Epithelial cell of prostate (primary cell): ENCODE measurements at places on chromosomes 16 and 17.

GRCh38 chr17:9707948-9708347 is 62.6 kb downstream of the USP43 start:
- no peak for DNase-seq

DNA sequence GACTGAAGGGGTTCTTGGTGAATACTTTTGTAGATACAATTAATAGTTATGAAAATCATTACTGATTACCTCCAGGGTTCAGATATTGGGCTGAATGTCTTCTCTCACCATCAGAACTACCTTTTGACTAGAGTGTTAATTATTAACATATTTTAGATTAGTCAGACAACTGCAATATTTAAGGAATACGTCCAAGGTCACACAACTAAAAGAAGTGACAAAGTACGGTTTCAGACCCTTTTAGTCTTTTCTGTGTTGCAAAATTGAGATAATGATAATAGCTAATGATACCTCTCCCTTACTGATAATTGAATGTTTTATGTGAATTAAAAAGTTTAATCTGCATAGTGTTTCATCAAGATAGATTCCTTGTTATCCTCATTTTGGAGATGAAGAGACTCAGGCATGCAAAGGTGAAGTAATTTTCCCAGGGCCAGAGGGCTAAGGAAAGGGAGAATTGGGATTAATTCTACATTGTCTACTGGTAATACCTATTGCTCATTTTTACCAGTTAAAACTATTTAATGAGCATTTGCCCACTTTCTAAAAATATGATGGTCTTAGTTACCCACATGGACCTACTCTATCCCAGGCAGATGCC is 107.3 kb downstream of the WWOX start:
- no peak for DNase-seq

- peak; percentile 2 for DNase-seq
Observed at GRCh38 chr16:74936902-74937560, 47.9 kb downstream of the WDR59 start.

- DNase-seq = no peak
Observed at GRCh38 chr16:85149776-85150175, 37.5 kb upstream of the CIBAR2 start.

GRCh38 chr17:6591599-6592158 is 35.3 kb upstream of the PITPNM3 start:
- peak; percentile 79 for DNase-seq

DNA sequence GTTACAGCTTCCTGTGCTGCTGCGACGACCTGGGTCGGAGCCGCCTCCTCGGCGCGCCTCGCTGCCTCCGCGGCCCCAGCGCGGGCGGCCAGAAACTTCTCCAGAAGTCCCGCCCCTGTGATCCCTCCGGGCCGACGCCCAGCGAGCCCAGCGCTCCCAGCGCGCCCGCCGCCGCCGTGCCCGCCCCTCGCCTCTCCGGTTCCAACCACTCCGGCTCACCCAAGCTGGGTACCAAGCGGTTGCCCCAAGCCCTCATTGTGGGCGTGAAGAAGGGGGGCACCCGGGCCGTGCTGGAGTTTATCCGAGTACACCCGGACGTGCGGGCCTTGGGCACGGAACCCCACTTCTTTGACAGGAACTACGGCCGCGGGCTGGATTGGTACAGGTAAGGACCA is 746 bp downstream of the HS3ST2 start:
- DNase-seq = no peak

- no peak for DNase-seq
Observed at GRCh38 chr17:9976283-9977179, 71.5 kb upstream of the RCVRN start.

DNA sequence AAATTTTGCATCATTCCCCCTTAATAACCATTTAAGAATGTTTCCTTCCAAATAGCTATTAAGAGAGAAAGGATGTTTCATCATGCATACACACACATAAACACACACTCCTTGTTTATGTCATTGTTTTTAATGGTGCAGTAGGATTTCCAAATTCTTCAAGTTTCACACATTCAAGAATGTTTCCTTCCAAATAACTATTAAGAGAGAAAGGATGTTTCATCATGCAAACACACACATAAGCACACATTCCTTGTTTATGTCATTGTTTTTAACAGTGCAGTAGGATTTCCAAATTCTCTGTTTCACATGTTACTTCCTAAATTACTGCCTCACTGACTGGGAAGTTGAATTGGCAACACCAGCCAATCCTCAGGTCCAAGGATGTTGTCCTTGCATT is 7.8 kb downstream of the TOX3 start:
- DNase-seq = no peak

DNA sequence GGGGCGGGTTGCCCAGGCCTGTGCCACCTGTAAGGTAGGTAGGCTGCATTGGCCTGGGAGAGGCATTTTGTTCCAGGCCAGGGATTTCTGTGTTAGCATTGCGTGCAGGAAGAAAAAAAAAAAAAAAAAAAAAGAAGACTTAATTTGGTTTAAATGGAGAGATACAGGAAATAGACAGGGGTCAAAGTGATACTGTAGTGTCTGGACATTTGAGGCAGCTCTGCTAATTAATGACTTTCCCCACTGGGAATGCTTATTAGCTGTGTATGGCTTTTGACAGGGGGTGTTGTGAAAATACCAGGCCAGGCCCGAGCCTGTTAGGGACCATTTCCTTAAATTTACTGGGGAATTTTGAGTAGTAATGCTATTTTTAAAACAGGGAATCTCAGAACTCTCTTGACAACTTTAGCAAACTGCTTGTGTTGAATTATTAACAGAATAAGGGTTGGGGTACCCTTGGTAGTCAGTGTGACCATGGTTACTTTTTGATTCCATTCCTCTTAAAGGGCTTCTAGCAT is 1.0 kb downstream of the MAP2K4 start:
- no peak for DNase-seq

DNA sequence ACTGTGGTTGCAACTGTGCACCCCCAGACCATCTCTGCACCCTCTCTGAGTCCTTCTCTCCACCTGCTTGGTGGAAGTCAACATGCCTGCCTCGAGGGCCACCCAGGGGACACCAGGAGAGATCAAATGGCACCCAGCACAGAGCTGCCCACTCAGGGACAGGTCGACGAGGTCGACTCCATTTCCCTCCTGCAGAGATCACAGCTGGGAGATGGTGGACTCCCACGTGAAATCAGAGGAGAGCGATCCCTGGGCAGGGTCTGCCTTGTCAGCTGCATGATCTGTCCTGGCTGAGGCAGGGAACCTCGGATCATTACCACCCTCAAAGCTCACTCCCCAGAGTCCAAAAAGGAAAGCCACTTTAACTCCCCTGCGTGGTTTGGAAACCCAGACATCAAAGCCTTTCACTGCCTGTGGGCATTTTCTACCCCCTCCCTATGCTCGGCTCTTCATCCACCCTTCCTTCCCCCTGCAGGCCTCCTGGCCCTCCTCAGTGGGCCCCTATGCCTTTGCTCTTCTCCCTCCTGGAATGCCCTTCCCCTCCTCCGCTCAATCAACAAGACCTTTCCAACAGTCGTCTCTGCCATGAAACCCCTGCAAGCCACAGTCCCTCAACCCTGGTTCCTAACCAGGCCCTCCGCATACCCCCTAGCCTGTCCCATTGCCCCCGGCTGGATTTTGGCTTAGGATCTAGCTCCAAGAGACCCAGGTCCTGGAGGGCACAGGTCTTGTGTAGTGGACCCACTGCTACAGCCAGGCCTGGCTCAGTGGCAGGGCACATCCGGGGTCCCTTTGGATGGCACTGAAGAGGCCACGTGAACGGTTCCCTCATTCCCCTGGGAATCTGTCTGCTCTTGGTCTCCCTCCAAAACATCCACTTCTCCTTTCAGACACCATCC is 103.8 kb upstream of the RPL38 start:
- no peak for DNase-seq

- no peak for DNase-seq
Observed at GRCh38 chr17:78237401-78238012, 6.1 kb downstream of the TMEM235 start.

DNA sequence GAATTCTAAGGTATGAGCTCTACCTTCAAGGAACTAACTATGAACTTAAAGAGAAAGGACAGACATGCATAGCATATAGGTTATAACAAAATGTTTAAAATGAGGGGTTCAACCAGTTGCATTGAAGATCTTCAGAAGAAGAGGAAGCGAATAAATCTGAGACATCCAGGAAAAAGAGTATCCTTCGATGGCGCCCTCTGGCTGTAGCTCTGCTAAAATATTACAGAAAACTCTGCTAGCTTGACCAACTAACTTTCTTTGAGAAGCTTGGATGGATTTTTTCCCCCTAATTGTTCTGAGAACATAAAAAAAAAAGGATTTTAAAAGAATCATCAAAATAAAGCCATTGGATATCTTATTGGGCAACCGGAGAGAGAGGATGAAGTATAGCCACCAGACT is 659.9 kb upstream of the SOX9 start:
- no peak for DNase-seq
